Heart left ventricle (tissue), 16 donors: ENCODE measurements at places on chromosomes 3 and 15.

DNA sequence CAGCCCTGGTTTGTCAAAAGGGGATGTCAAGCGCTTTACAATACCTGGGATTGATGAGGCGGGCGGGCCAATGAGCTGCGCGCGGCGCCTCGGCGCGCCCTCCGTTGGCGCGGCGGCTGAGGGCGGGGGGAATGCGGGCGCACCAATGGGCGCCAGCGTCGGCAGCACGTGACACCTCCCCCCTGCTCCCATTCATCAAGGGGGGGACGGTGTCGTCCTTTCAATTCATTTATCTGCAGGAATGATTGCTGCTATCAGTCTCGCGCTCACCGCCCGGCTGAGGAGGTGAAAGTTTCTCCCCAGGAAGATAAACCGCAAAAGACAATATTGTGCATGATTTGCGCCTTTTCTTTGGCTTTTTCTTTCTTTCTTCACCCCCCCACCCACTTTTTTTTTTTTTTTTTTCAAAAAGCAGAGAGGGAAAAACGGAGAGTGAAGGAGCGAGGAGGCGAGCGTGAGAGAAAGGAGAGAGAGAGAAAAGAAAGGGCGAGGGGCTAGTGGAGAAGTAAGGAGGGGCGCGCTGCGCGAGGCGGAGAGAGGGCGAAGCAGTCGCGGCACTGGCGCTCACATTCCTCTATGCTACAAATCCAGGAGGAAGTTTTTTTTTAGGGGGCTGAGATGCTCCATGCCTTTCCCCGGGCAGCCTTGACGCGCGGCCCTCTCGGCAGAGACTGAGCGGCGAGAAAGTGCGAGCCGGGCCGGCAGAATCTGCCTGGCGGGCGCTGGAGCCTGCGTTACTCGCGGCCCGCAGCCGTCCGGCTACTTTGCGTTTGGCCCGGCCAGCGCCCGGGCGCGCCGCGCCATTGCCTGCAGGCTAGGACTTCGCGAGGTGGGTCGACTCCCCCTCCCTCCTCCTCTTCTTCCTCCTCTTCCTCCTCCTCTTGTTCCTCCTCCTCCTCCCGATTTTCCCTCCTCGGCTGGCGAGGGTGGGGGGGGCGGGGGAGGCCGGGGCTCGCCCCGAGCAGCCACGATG is at the start of gene ZIC1:
TSS of gene ZIC1 (plus strand) at position 223 of the 973 bp plus-strand sequence. CDS start at position 971, 748 bp downstream.
- DNase-seq = no peak

DNA sequence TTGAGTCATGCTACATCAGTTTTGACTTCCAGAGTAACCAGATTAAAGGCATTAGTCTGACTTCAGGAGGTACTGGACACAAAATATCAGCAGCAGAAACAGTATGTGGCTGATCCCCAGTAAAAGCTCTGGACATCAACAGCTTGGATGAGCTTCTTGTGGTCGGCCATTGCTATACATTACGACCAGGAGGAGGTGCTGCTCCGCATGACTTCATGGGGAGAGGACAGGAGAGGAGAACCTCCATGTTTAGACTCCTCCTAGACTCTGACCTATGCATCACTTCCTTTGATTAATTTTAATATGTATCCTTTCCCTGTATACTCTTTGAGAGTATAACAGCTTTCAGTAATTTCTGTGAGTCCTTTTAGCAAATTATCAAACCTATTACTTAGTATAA is 285.6 kb upstream of the ARHGEF26 start:
- DNase-seq = no peak

DNA sequence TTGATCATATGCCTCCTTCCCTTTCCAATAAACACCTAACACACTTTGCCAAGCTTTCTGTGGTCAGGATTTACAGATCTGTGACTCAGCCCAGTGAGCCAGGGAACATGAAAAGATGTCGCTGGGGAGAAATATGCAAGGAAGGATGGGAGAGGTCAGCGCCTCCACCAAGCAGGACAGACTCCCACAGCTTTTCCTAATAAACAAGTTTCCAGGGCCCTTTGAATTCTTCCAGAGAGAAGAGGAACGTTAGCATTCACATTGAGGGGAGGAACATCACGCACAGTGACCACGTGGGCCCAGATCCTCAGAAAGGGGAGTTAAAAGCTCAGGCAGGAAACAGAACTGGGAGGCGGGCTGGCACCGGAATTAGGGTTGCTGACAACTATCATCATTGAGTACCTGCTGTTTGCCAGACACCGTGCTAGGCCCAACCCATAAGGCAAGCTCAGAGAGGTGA is 33.3 kb upstream of the MRPS22 start:
- no peak for DNase-seq

DNA sequence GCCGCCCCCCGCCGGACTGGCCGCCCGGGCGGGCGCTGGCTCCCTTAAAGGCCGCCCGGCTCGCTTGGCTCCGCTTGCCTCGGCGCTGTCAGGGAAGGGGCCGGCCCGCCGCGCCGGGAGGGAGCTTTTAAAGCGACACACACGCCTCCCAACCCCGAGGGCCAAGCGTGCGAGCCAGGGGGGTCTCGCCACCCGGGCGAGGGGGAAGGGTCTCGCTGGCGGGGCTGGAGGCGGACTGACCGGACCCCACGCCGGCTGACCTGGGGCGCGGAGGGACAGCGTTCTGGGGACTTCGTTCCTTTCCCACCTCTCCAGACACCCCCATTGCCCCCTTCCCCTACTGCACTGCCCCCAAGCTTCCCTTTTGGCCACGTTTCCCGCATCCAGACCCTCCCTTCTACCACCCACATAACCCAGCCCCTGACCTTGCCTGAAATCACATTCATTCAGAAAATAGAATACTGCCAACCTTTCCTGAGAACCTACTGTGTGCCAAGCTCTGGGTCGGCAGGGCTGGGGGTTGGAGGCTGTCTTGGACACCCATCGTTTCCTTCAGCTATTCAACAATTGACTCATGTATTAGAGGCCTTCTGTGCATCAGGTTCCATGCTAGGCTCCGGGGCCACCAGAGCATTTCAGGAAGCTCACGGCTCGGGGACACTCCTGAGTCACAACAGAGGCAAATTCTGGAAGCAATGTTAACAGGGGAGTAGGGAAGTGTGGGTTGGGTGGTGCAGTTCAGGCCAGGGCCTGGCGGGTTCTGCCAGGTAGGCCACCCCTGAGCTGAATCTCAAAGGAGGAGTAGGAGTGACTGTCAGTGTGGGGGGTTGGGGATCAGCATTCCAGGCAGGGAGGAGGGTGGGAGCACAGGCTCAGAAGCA is at the start of gene INSYN1:
TSS of gene INSYN1 (minus strand) at position 102 of the 881 bp plus-strand sequence. CDS start 2,221 bp downstream, outside the sequence.
- DNase-seq = peak; percentile 65

- DNase-seq = no peak
Measured at GRCh38 chr3:3085782-3086181, 24.4 kb downstream of the IL5RA start.

GRCh38 chr15:31285772-31286261 is 40.8 kb upstream of the KLF13 start:
- DNase-seq = no peak

GRCh38 chr3:44920081-44920480 is 45.7 kb downstream of the TGM4 start:
- no peak for DNase-seq

DNA sequence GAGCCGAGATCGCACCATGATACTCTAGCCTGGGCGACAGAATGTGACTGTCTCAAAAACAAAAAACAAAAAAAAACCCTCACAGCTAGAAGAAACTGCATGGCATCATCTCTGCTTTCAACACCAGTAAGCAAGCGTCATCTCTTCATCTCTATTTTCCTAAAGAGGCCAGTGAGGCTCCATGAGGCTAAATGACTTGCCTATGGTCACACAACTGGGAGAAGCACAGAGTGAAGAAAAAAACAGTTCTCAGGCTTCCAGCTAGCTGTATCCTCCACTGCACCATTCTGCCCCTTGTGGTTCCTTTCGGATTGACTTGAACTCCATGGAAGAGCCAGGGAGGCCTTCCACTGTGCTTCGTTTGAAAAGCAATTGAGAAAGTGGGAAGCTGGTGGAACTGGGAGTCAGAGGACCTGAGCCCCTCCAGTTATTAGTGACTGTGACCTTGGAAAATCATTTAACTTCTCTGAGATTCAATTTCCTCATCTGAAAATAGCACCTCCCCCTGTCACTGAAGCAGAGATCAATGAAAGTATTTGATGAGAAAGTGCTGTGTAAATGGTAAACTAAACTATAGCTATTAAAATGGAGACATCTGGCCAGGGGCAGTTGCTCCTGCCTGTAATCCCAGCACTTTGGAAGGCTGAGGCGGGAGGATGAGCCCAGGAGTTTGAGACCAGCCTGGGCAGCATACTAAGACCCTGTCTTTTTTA is 32.1 kb upstream of the DENND4A start:
- peak; percentile 36 for DNase-seq

GRCh38 chr3:8617921-8618320 is 26.7 kb downstream of the SSUH2 start:
- no peak for DNase-seq

DNA sequence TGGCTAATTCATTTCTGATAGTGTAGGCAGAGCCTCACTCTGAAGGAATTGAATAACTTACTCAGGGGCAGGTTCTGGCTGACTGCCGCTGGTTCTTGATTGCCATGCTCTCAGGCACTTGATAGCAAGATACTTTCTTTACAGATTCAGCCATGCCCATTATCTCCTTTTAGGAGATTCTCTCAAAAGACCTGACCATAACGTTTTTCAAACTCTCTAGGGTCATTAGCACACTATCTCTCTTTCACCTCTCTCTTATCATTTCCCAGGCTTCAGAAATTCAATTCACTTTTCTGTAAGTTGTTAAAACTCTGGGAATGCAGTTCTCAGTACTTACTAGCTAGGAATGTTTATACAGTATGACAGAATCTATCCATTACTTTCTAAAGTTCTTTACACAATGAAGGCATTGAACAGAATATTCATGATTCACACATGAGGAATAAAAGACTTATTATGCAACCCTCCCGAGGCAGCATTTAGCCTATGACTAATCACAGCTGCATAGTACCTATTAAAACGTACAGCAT is 850.3 kb upstream of the CADM2 start:
- DNase-seq = no peak

DNA sequence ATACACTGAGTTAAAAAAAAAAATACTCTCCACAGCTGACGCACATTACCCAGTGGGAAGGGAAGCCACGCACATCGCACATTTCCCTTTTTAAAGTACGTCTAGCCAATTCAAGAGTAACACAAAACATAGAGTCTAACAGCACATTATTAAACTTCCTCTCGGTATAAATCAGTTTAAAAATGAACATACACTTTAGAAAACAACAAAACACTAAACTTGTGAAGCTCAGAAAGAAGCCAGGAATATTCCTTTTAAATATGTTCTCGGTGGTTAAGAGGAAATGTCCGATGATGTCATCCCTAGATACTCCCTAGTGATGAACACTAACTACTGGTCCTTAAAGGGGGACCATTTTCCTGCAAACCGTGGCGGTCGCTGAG is 721 bp downstream of the MYEF2 start:
- DNase-seq = no peak

DNA sequence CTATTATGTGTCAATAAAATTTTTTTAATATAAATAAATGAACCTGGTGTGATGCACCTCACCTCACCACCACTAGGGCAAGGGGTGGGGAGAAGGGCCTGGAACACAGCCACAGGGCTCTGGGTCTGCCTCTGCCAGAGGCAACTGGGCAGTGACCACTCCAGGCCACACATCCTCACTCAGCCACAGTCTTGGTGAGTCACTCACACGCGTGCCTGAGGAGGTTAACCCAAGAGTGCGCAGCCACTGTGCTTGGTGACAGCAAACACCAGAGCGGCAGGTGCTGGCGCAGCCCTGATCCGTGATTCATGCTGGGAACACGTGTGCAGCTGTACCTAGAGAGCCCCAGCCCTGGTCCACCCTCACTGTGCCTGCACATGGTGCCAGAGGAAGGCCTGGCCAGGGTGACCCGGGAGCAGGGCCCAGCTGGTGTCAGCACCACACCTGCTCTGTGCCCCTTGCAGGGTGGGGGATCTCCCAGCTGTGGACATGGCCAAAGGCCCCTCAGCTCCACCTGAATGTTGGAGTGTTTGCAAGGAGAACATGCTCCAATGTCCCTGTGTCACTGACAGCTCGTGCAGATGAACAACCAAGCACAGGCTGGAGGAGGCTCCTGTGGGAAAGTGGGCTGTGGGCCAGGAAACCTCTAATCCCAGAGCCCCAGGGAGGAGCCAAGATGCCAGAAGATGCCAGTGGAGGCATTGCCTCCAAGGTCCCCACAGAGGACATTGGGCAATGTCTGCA is 2.1 kb downstream of the SLC41A3 start:
- peak; percentile 65 for DNase-seq

DNA sequence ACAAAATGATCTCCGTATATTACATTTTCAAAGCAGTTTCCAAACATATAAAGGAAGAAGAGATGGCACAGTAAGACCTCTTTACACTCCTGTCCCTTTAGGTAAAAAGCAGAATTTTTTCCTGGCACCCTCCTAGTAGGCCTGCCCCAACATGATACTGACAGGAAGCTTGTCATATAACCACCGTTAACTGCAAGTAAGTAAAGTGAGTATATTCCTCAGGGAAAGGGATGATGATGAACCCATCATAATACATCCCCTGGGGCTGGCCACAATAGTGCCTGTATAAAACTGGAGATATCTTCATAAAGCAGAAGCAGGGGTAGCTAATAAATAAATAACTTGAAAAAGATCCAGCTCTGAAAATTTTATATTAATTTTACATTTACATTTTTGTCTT is 893.0 kb downstream of the DIPK2A start:
- no peak for DNase-seq

- no peak for DNase-seq
Measured at GRCh38 chr15:98843844-98844243, 163.7 kb downstream of the PGPEP1L start.

DNA sequence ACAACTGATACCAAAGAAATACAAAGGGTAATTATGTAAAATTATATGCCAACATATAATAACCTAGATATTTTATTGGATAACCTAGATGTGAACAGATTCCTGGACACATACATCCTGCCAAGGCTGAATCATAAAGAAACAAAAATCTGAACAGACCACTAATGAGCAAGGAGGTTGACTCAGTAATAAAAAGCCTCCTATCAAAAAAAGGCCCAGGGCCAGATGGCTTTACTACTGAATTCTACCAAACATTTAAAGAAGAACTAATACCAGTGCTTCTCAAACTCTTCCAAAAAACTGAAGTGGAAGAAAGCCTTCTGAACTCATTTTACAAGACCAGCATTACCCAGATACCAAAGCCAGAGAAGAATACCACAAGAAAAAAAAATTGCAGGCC is 32.4 kb downstream of the THBS1 start:
- DNase-seq = no peak

- no peak for DNase-seq
Measured at GRCh38 chr15:56980473-56980872, 62.0 kb downstream of the TCF12 start.

DNA sequence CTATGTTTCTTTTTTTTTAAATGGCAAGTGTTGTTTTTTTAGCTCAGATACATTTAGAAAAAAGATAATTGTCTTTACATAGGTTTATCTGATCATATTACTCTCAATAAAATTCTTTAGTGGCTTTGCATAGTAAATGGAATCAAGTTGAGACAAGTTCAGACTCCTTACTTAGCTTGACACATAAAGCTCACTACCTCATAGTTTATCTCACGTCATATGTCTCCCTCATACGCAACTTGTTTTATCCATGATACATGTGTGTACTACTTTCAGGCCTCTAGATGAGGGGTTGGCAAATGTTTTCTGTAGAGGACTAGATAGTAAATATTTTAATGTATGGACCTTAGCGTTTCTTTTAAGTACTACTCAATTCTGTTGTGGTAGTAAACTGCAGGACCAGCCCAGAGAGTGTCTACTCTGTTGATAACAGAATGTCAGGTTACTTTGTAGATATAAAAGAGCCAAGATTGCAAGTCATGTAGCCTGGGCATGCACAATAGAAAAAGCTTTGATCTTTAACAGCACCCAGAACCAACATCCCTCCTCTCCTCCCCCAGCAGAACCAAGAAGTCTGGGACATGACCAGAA is 28.2 kb upstream of the MGA start:
- DNase-seq = no peak

GRCh38 chr3:184236636-184237035 is 7.3 kb downstream of the VWA5B2 start:
- no peak for DNase-seq
